ENCODE measurements at places on chromosomes 16 and 17.

DNA sequence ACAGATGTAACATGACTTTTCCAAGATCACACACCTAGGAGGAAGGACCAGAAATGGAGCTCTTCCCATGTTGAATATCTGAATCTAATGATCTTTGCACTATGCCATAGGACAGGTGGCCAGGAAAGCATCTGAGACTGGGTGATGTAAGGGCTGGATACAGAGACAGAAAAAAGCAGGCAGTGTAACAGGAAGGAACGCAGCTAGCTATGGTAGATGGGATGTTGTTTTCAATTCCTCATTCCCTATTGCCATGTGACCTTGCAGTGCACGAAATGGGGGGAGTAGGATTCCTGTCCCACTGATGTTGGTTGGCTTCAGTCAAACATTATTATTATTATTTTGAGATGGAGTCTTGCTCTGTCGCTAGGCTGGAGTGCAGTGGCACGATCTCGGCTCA, 3.7 kb upstream of the NPIPB15 start:
- no peak for DNase-seq

DNA sequence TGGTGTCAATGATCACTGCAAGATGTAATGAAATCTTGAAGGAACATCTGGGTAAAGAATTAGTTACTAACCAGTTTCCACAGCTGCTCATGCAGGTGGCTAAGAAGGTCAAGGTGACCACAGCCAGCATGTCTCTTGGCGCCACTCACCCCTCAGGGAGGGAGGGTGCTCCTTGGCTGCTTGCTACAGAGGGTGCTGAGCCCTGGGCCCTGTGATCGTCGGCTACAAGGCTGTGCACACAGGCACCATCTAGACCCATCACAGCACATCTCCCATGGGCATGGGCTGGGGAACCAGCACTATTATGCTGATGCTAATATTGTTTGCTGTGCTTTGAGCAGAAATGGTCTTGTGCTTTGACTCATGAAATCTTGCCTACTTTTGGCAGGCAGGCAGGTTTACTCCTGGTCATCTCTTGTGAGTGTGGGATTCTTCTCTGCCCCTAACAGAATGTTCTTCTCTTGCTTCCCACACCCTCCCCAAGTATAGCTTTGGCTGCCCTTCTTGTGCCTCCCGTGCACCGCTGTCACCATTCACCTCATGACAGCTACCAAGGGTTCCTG, 36.4 kb downstream of the TXNDC11 start:
- no peak for DNase-seq

DNA sequence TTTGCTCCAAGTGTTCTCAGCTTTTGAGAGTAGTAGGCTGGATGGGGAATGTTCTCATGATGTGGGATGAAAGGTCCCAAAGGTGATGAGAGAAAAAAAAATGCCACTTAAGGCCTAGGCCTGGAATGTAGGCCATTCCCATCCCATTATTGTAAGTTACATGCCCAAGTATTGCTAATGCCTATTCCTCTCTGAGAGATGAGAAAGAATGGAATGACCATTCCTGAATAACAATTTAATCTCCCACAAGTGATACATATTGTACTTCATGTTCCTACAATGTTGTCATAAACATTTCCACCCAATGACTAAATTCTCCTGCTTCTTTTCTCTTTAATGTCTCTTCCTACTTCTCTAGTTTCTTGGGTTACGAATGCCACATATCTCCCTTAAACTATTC, 102.8 kb upstream of the KCNJ16 start:
- DNase-seq = no peak

- no peak for DNase-seq
Observed at GRCh38 chr17:80940171-80941123, 51.2 kb upstream of the CHMP6 start.

- DNase-seq = no peak
Observed at GRCh38 chr17:3167574-3167973, 29.7 kb upstream of the OR1A2 start.

DNA sequence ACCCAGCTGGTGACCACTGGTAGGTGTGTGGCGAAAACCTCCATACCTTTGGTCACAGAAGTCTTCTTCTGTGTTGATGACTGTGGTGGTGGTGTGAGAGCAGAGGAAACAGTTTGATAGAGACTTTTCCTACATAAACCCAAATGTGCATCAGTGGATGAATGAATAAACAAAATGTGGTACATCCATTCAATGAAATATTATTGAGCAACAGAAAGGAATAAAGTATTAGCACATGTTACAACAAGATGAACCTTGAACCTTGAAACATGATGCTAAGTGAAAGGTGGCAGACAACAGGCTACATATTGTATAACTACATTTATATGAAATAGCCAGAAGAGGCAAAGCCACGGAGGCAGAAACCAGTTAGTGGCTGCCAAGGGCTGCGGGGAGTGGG, 15.2 kb downstream of the CDK5R1 start:
- DNase-seq = no peak

- DNase-seq = no peak
Observed at GRCh38 chr17:42706732-42707131, 24.4 kb downstream of the CNTNAP1 start.
